Activated T-helper 1 cell treated with anti-CD3 and anti-CD28 coated beads, Interleukin-2, amount 50 U/mL, for 16 hours (primary cell): ENCODE measurements at places on chromosomes 4 and X.

DNA sequence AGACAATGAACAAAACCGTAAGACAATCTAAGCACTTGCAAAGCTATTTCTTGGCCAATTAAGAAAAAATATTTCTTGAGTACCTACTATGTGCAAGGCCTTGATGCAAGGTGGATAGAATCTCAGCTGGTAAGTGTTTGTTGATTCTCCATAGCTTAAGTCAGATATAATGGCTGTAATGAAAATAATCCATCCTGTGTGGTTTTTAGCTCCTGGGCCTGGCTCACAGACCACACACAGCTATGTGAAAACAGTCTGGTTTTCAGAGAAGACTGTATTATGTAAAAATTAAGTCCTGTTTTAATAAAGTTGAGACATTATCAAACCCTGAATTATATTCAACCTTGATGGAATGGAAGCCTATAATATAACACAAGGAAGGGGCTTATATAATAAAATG lies 7.8 kb upstream of the DDIT4L start:
- DNase-seq: no peak

DNA sequence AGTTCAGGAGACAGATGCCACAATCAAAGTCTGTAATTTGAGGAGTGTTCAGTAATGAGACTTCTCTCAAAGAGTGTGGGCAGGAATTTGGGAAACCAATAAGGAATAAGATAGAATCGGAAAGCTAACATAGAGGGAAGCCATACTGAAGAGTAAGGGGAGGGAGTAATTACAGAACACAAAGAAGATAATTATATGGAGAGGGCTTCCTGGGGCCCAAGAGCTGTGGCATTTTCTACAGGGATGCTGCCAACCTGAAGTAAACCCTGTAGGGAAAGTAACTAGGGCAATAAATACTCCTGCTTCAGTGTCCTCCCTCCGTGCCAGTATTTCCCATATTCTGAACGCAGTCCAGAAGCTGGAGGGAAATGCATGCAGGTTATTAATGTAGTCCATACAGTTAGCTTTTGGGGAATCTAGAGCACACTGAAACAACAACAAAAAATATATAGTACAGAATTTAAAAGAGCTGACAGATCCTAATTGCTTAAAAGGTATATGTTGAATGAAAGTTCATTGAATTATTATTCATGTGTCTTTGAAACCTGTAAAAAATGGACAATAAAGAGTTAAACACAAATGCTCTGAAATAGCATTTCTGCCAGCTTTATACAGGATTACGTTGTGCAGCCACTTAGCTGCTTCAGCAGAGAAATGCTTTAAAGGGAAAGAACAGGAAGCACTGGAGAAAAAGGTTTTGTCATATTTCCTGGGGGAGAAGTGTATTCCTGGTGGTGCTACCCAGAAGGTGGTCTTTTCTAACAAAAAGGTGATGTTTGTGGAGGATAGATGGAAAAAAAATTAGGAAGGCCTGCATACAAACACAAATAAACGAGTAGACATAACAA lies 48.0 kb downstream of the CXXC4 start:
- DNase-seq: no peak

GRCh38 chr4:87073199-87074120 lies 138.6 kb downstream of the AFF1 start:
- no peak for DNase-seq

DNA sequence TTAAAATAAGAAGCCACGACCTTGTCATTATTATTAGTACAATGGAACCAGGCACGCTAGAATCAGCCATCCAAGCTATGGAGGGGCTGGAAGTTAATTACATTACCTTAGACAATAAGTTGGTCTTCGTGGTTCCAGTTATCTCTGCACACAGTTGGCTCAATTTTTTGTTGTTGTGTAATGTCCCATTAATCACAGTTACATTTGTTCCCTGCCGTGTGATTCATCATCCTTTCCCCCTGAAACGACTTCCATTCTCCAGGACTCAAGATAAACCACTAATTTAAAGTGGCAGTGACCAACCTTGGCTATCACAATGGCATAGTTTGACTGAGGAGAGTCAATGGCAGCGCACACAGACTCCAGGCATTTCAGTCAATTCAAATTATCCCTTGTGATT lies 905.0 kb downstream of the RAB28 start:
- no peak for DNase-seq

GRCh38 chr4:174430576-174430975 lies 91.7 kb downstream of the HPGD start:
- DNase-seq: no peak

- DNase-seq: no peak
These were observed 231.7 kb downstream of the FBXW7 start for GRCh38 chr4:152304220-152304619.
